ENCODE measurements at places on chromosomes 6 and 20.

GRCh38 chr20:14441201-14441600 is 103.8 kb upstream of the FLRT3 start:
- DNase-seq = no peak

DNA sequence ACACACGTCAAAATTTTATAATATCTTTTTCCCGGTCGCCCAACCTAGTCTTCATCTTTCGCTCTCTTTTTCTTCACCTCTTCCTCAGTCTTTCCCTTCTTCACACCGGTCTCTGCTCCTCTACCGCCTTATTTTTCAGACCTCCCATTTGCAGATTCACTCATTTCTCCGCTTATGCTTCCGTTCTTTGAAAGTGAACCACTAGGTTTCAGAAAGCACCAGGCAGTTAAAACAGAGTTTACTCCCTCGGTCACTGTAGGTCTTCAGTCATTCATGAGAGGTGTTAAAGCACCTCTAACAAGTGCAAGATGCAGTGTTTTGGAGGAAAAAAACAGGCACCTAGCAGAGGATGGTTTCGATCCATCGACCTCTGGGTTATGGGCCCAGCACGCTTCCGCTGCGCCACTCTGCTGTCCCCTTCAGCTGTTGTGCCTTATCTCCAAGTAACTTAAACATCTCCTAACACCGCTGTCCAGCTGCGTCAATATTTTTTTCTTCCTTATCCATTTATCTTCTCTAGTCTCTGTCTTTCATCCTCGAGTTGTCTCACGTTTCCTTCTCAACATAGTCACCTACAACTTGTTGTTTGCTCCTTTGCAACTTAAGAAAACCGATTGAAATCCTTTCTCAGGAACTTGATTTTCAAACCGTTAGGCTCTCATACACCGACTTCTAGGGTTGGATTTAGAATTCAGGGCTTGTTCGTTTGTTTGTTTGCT is 119.7 kb upstream of the ZNF184 start:
- DNase-seq = peak; percentile 73

DNA sequence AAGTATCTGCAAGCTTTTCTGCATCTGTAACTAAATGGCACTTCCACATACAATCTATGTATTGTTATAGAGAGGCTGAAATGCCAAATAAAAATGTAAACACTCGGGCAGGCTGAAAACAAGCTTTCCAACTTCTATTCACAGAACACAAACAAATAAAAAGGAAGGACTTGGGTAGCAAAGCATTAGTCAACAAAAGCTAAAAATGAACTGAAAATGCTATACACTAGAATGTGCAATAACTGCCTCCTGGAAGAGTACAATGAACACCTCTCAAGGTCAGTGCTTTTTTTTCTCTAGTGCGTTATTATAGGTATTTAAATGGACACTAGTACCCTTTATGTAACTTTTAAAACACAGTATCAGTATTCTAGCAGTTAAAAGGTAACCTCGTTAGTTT is 31.4 kb downstream of the STK38 start:
- DNase-seq = no peak

- DNase-seq = no peak
Measured at GRCh38 chr6:137976430-137976829, 109.4 kb downstream of the TNFAIP3 start.

DNA sequence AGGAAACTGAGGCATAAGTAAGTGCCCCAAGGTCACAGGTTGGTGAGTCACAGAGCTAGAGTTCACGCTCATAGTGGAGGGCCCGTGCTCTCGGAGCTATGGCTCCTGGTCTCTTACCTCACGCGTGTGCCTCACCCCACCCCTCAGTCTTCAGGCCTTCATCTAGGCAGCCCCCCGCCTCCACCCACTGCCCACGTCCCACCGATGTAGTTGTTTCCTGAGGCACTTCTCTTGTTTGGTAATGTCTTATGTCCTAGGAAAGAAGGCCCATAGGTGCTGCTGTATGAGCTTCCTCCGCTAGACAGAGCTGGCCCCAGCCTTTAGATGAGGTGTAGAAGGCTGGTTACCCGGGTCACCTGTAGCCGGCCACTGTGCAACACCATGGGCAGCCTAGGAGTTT is 5.1 kb downstream of the RIPK1 start:
- no peak for DNase-seq

- no peak for DNase-seq
Measured at GRCh38 chr20:1310506-1311190, 18.3 kb downstream of the SDCBP2 start.

GRCh38 chr6:69813508-69813907 is 16.7 kb upstream of the LMBRD1 start:
- no peak for DNase-seq

DNA sequence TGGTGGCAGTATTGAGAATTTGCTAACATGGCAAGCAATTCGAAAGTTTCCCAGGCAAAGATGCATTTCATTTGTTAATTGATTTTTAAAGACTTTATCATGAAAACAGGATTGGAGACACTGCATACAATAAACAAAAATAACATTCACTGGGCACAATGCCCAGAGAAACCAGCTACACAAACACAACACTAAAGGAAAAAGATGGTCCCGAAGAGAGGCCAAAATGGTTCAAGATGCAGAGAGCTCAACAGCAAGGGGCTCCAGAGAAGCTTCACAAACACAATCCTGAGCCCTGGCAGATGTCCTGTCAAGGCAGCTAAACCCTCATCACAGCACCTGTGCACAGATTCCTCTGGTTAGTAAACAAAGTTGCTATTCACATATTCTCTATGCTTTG is 79.3 kb downstream of the INSM1 start:
- no peak for DNase-seq

DNA sequence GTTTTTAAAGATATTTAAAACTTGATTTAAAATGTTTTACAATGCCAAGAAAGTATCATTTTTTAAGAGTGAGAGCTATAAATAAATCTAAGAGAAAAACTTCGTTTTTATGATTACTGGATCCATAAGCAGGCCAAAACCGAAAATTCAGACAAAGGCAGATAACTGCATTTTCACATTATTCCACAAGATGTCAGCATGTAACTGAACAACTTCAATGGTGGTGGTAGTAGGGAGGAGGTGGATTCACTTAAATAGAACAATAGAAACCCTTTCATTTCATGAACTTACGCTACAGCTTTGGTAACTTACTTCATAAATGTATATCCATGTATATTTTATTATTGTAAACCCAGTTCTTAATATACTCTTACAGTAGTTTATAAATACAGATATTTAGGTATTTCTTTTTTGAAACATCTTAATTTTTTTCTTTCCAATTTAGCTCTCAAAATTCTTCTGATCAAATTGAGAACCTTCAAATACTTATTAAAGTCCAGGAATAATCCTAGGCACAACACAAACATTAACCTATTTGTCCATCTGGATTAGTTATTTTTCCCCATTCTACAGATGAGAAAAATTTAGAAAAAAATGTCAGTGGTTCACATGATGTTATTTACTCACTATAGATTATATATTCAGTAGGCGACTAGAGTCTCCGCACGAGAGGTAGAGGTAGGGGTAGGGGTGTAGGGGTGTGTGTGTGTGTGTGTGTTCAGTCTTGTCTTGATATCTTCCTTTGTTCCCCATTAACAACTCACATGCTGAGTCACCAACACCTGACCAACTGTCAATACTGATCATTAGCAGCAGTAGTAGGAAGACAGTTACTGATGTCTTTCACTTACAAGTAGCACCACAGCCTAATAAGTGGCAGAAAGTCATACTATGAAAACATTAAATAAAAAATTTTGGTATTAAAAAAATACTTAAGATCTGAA is 111.5 kb downstream of the ARHGAP18 start:
- peak; percentile 57 for DNase-seq

DNA sequence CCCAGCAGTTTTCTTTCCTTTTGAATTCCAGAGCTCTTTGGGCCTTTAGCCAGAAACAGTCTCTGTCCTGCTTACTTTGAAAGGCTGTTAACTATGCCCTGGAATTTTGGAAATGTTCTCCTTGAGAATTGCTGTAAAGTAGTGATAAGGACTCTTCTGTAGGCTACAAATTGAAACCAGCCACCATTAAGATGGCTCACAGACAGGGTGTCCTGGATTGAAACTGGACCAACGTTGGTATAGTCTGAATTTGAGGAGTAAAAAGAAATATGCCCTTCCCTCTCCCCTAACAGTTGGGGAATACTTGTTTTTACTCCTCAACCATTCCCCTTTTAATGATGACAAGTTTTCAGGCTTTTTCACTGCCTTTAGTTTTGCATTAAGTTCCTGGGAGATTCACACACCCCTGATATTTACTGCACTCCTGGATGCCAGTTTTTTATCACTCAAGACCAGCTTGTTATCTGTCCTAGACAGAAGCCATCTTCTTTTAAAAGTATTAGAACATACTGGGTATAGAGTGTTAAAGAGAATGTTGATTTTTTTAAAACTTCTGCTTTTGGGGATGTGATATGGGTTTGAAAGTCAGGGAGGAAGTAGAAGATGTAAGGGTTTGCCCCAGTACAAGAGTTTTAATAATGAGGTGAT is 21.9 kb downstream of the TOP1 start:
- DNase-seq = no peak

GRCh38 chr6:36333931-36334725 is 2.6 kb downstream of the BNIP5 start:
- DNase-seq = no peak

- peak; percentile 14 for DNase-seq
Measured at GRCh38 chr6:165181951-165182414, 127.4 kb downstream of the C6orf118 start.

DNA sequence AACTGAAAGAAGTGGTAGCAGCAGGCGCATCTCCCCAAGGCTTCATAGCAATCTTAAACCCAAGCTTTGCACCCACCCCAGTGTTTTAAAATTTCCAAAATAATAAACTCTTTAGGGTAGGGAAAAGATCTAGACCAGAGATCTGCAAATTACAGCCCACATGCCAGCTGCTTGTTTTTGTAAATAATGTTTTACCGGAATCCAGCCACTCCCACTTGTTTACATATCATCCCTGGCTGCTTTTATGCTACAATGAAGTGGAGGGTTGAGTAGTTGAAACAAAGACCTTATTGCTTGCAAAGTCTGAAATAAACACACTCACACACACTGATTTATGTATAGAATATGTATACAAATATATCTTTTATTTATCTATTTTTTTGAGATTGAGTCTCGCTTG is 30.0 kb downstream of the SLX4IP start:
- no peak for DNase-seq

GRCh38 chr6:15304337-15305042 is 58.6 kb downstream of the JARID2 start:
- no peak for DNase-seq

GRCh38 chr6:132669690-132670291 is 10.8 kb upstream of the TAAR1 start:
- peak; percentile 7 for DNase-seq

DNA sequence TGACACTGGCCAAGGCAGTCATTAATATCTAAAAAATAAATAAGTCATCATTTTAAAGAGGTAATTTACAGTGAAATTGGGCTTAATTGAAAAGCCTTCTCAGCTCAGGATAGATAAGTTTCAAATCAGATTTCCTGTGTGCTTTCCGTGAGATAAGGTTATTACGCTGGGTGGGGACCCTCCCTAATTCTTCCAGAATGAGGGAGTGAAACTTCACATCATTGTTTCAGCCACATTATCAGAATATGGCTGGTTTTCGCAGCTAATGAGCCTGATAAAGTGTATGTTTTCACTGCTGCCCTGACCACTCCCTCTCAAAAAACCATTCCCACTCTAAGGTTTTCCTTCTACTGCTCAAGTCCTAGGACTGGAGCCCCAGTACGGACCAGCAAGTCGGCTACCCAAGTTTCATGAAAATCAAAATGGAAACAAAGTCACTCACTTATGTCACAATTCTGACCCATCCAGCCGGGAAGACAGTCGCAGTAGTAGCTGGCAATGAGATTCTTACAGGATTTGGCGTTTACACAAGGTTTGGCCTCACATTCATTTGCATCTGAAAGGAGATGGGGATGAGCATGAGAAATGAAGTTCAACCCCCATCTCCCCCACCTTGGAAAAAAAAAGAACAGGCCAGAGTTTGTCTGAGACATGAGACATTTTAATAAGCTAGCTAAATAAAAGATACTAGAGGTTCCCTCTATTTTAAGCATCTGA is 24.6 kb downstream of the JAG1 start:
- no peak for DNase-seq

GRCh38 chr6:131950767-131951575 is at the start of gene CCN2:
CCN2 (minus strand) TSS chr6:131951372; CDS start chr6:131951172, 200 bp downstream.
- peak; percentile 99 for DNase-seq

GRCh38 chr6:11350294-11350693 is 117.8 kb upstream of the NEDD9 start:
- no peak for DNase-seq

GRCh38 chr20:62027116-62027515 is 38.6 kb downstream of the TAF4 start:
- no peak for DNase-seq

DNA sequence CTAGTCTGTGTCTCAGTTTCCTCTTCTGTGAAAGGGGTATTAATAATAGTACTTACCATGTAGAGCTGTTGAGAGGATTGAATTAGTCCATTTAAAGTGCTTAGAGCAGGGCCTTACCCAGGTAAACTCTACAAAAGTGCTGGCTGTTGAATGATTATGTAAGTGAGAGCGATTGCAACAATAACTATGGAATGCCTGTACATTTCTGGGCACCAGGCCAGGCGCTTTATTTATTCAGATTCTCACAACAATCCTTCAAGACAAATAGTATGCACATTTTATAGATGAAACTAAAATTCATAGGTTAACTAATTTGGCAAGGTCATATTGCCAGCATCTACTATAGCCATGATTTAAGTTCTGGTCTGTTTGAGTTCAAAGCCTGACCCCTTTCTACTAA is 78.3 kb upstream of the MMS22L start:
- DNase-seq = no peak

DNA sequence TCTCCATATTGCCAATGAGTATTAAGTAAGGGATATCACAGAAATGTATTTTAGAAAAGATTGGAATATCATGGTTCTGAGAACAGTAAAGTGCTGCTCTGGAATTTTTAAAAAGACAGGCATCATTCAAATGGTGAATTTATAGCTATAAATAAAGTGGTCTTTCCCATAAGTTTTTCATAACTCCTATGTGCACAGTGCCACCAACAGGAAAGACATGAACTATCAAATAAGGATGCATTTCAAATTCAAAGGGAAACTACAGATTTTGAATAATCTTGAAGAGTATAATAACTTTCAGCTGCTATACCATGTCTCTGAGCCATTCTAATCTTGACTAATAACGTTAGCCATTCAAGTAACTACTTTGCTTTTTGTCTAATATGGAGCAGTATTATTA is 456.8 kb upstream of the GJE1 start:
- no peak for DNase-seq

DNA sequence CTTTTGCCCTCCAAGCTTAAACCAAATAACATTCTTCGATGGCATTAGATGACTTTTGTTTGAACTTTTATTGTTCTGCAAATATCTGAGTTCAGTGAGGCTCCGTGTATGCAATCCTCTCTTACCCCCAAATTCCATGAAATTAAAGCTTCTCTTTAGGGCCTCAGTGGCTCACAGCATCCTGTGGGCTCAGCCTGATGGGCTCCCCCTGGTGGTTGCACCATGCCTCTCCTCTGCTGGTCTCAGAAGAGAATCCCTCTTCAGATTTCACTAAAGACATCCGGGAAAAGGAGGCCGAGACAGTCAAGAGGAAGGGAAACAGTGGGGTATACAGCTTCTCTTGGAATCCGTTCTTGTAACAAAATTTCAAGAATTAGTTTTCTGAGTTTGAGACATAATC is 331.6 kb upstream of the NT5E start:
- no peak for DNase-seq

GRCh38 chr6:16985513-16986284 is 116.2 kb upstream of the STMND1 start:
- DNase-seq = peak; percentile 86

GRCh38 chr20:4929686-4930397 is 71.5 kb downstream of the SLC23A2 start:
- DNase-seq = no peak

GRCh38 chr6:106199331-106199730 is 113.2 kb downstream of the PRDM1 start:
- no peak for DNase-seq

All from AG09319 (cell line).